ENCODE measurements at places on chromosomes 1 and 21.

- no peak for DNase-seq
Measured at GRCh38 chr1:221612047-221612777, 129.7 kb downstream of the DUSP10 start.

DNA sequence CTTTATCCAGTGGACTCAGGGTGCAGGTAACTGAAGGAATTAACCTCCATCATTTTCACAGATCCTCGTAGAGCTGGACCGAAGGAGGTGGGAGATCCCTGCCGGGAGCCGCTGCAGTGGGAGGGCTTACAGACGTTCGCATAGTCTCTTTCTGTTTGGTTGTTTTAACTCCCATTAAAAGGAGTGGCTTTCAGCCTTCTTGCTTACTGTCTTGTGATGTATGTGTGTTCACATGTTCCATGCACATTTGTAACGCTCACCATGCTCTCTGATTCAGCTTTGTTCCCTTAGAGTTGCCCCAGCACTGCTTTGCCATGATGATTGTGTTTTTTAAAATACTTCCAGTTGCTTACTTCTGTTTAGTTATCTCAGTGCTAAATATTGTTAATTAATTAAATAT is 85.8 kb downstream of the ADARB1 start:
- DNase-seq, result no peak

DNA sequence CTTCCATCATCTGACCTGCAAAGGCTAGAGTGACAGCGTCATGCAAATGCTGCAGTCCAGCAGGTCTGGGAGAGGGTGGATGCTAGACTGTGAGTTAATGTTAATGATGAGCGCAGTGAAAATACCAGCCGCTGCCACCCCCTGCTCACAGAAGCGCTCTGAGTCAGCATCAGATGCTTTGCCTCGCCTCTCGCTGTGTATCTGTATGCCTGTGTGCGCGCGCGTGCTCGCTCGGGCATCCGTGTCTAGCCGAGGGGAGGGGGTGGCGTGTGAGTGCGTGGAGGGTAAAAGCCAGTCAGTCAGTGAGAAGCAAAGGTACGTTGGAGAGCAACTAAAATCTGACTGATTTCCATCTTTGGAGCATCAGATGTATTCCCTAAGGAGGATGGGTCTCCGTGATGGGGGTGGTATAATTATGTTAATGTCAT is 858.7 kb downstream of the USP25 start:
- DNase-seq, result no peak

- no peak for DNase-seq
Measured at GRCh38 chr1:161091796-161092507, 2.6 kb upstream of the NECTIN4 start.

- no peak for DNase-seq
Measured at GRCh38 chr1:115829023-115829674, 11.8 kb downstream of the NHLH2 start.

DNA sequence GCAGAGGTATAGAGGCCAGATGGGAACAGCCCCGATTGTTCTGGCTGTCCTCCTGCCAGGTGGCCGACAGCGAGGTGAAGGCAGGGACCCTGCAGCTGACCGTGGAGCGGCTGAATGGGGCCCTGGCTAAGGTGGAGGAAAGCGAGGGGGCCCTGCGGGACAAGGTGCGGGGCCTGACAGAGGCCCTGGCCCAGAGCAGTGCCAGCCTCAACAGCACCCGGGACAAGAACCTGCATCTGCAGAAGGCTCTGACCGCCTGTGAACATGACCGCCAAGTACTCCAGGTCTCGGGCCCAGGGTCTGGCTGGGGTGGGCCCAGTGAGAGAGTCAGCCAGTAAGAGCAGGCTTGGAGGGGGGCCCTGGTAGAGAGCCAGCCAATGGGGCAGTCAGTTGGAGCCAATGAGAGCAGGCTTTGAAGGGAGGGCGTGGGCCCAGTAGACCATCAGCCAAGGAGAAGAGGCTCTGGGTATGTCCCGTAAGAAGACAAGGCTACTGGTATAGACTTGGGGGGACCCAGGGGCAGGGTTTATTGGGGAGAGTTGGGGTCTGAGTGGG is 11.3 kb downstream of the MFAP2 start:
- DNase-seq, result no peak
